ENCODE measurements at places on chromosomes 7 and 10.

GRCh38 chr7:132397070-132397469 lies 179.2 kb downstream of the PLXNA4 start:
- DNase-seq, result no peak

DNA sequence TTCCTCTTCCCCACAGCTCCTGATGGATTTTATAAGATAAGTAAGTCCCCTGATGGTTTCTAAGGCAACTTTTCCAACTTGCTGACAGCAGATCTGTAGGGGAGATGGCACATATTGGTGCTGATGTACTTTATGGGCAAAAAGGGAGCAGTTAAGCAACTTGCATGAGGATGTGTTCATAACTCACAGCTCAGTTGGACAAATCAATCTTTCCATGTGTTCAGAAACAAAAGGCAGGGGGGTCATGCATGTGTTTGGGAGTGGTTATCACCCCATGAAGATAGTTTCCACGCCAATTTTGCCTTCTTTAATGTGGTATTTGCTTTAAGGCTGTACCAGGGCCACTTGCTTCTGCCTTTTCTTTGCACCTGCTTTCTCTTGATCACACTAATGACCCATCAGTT lies 6.1 kb downstream of the RBM20 start:
- DNase-seq, result no peak

GRCh38 chr10:85400981-85401695 lies 965.5 kb downstream of the GRID1 start:
- no peak for DNase-seq

GRCh38 chr10:108783897-108784296 lies 1139.4 kb downstream of the XPNPEP1 start:
- DNase-seq, result no peak

DNA sequence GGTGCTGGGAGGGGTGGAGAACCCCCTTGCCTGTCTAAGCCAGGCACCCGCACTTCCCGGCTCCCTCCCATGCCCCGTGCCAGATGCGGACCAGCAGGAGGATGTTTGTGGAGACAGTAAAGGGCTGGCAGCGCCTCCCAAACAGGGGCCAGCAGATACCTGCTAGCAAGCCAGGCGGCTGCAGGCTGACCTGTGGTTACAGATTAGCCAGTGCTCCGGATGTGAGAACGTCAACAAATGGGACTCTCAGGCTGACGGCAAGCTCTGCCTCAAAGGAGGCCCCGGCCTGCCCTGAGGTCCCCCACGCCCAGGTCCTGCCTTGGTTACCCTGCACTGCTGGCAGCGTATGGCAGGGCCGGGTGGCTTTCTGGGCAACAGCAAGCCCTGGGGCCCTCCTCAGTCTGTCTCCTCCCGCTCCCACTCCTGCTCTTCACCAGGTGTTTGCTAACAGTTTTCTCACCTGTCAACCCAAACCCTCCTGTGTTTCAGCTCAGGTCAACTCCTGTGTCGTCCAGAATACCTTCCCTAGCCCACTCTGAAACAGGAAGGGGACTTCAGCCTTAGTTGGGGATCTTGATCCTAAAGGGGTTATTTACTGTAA lies 85.4 kb downstream of the NEURL1 start:
- no peak for DNase-seq

GRCh38 chr7:71601851-71602250 lies 469.9 kb downstream of the GALNT17 start:
- no peak for DNase-seq

- DNase-seq, result no peak
These were observed 33.1 kb downstream of the NUDT1 start for GRCh38 chr7:2275101-2275500.

DNA sequence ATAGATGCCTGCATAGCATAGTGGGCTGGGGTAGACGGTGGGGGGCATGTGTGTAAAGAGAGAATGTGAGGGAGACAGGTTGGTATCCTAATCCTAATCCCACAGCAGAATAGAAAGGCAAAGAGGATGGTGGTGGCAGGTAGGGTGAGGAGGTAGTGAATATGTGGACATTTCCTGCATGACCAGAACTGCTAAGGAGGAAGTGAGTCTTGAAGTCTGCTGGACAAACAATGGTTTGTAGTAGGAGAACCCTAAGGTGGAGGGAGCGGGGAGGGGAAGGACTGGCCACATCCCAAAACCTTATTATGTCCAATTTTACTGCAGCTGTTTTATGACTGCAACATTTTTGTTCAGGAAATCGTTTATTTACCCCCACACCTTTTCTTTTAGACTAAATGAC lies 279.7 kb downstream of the AUTS2 start:
- no peak for DNase-seq

DNA sequence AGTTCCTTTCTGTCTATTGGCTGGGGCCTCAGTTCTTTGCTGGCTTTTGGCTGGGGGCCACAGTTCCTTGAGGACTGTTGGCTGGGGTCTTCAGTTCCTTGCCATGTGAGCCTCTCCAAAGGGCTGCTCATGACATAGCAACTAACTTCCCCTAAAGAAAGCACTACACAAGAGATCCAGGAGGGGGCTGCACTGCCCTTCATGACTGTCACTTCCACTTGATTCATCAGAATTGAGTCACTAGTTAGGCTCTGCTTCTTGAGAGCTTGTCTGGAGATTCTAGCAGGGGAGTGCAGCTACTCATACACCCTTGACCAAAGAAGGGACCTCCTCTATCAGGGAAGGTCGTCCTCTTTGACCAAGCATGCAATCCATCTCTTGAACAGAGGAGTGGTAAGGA lies 38.0 kb upstream of the MKX start:
- no peak for DNase-seq

GRCh38 chr10:91545384-91545783 lies 87.5 kb downstream of the PPP1R3C start:
- DNase-seq, result no peak

DNA sequence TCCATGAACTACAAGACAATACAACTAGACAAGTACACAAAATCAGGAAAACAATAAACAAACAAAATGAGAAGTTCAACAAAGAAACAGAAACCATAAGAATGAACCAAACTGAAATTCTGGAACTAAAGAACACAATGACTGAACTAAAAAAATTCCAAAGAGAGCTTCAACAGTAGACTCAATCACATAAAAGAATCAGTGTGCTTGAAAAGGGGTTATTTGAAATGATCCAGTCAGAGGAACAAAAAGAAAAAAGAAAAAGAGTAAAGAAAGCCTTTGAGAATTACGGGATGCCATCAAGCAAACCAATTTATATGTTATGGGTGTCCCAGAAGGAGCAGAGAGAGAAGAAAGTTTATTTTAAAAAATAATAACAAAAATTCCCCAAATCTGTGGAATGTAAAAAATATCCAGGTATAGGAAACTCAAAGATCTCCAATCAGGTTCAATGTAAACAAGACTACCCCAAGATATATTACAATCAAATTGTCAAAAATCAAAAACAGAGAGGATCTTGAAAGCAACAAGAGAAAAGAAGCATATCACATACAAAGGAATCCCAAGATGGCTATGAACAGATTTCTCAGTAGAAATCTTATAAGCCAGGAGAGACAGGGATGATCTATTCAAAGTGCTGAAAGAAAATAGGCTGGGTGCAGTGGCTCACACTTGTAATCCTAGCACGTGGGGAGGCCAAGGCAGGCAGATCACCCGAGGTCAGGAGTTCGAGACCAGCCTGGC lies 18.7 kb downstream of the COG5 start:
- no peak for DNase-seq

DNA sequence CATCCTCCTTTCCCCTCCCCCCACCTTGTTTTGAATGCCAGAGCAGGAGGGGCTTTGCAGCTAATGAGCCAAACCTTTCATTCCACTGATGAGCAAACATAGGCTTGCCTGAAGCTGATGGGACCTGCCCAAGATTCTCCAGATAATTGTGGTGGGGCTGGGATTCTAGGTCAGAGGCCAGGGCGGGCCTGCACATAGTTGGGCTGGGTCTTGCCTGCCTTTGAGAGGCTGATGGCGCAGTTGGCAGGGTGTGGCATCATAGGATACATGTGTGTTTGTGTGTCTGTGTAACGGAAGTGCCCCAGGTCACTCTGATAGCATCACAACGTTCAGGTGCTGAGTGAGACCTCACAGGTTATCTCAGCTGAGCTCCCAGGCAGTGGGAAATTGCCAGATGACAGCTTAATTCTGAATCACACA lies 22.9 kb downstream of the BTBD16 start:
- DNase-seq, result no peak

DNA sequence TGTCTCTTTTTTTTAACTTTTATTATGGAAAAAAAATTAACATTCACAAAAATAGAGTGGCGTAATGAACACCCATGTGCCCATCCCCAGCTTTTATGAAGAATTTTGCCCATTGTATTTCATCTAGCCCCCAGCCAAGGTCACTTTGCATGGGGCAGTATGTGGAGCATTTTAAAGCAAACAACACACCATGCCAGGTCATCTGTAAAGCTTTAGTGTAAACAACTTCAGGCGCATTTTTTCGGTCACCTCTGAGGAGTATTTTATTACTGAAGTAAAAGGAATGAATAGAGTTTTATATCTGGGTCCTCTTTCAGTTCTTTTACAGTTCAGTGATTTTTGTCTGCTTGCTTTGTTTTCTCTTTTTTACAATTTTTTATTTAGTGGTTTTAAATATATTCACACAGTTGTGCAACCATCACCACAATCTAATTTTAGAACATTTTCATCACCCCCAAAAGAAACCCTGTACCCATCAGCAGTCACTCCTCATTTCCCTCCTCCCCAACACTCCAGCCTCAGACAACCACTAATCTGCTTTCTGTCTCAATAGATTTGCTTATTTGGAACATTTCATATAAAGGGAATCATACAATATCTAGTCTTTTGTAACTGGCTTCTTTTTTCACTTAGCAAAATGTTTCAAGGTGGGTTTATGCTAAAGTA lies 87.9 kb downstream of the SLC37A3 start:
- no peak for DNase-seq

GRCh38 chr10:95462740-95463667 lies 98.2 kb downstream of the SORBS1 start:
- DNase-seq, result no peak

DNA sequence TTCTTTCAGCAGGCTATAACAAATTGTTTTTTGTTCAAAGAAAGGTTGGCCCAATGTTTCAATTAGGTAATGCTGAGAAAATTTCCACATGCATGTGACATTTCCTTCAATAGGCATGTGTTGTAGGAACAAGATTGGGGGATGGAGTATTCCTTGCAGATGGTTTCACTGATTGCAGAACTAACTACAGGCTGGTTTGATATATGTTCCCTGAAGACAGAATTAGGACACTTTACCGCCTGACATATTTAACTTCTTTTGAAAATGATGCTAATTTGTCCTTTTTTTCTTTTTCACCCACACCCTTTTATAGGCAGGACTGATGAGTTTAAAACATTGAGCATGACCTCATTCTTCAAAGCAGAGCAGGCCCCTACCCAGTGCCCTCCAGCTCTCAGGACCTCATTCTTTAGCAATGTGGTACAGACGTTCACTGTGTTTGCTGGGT lies 163.3 kb downstream of the CPED1 start:
- no peak for DNase-seq

DNA sequence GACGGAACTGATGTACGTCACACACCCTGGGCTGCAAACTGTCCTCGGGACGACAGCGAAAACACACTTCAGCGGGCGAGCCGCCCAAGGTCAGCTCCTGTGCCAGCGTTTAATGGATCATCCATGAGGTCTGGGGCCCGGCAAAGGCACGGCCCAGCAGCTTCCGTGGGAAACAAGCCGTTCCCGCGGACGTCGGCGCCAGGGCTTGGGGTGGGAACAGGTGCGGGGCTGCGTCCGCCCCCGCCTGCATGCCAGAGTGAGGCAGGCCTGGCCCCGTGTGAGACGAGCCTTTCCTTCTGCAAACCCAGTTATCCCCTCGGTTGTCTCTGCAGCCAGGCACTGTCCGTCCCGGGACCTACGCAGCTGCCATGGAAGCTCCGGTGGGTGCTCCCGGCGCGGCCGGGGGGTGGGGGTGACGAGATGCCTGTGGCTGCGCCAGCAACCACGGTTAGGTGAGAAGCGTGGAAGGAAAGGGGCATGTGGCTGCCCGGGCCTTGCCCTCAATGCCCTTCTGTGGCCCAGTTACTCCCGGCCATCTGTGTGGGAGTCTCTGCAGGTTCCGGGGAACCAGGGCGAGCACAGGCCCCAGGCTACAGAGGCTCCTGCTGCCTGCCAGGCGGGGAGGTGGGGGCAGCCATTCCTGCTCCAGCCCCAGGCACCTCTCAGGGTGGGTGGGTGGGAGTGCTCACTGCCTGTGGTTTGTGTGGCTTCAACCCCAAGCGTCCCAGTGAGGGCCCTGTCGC lies 42.2 kb upstream of the PDGFA start:
- DNase-seq, result no peak

GRCh38 chr7:121341933-121342332 lies 13.1 kb downstream of the WNT16 start:
- no peak for DNase-seq

DNA sequence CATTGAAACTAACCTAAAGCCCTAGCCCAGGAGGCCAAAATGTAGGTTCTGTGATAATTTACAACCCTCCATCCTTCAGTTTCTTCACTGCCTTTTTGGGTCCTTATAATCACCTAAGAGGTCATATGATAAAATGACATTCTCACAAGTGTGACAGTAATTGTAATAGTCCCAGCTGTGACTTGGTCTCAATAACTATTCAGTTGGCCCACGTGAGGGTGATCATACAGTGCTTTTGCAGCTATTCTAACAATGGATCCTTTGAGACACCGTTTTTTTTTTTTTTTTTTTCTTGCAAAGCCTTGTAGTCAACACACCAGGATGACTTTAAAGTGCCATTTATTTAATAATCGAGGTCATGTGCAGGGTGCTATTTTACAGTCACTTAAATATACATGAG lies 760.0 kb downstream of the PHTF2 start:
- no peak for DNase-seq

GRCh38 chr10:90328459-90328858 lies 529.4 kb downstream of the HTR7 start:
- DNase-seq, result no peak

GRCh38 chr7:151540146-151540545 lies 20.5 kb upstream of the RHEB start:
- no peak for DNase-seq

- DNase-seq, result no peak
These were observed 149.6 kb downstream of the ADK start for GRCh38 chr10:74300666-74301065.

DNA sequence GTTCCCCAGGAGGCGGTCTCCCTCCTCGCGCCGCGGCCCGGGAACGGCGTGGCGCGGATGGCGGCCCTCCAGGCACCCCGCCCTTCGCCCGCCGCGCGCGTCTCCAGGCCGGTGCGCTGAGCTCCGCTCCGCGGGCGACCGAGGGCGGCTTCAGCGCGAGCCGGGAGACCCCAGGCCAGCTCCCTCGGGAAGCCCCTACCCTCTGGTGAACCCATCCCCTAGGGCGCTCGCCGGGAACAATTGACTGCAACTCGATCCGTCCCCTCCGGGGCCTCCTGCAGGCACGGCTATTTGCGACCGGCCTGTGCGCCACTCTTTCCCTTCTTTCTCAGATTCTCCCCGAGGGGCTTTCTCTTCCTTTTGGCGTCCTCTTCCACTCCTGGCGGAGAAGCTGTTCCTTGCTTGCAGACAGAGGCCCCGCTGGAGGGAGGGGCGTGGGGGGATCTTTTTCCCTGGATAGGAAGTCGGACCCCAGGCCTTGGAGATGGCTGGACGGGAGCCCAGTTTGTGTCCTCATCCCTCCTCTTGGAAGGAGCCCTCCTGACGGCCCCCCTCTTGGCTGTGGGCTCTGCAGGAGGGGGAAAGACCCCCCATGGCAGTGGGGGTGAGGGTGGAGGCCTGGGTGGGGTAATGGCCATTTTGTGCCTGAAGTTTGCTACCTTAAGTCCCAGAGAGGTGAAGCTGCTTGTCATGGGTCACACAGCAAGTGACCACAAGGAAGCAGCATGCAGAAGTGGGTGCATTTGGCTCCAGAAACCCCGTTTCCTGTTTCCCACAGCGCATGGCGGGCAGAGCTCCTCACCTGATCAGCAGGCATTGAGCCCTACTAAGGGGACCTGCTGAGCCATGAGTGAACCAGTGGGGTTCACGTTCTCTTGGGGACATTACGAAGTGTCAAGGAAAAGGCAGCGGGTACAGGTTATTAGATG lies 171.2 kb upstream of the TNRC18 start:
- no peak for DNase-seq

Data from stimulated activated CD8-positive, alpha-beta memory T cell treated with anti-CD3 and anti-CD28 coated beads, Interleukin-7, amount 100 ng/mL, for 1 hour (primary cell).